ENCODE measurements at places on chromosomes 7 and 10.

DNA sequence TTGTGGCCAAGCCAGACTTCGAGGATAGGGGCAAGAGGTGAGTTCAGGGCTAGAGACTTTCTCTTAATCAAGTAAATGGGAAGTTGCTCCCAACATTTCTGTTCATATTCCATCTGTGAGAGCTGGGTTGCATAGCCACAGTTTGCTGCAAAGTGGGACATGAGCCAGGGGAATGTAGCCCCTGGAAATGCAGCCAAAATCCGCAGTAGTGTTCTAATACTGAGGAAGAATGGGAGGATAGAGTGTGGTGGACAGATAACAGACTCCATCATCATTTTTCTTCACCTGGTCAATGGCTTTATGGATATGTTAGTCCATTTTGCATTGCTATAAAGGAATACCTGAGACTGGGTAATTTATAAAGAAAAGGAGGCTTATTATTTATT, 177.7 kb downstream of the SKIDA1 start:
- DNase-seq, result no peak

DNA sequence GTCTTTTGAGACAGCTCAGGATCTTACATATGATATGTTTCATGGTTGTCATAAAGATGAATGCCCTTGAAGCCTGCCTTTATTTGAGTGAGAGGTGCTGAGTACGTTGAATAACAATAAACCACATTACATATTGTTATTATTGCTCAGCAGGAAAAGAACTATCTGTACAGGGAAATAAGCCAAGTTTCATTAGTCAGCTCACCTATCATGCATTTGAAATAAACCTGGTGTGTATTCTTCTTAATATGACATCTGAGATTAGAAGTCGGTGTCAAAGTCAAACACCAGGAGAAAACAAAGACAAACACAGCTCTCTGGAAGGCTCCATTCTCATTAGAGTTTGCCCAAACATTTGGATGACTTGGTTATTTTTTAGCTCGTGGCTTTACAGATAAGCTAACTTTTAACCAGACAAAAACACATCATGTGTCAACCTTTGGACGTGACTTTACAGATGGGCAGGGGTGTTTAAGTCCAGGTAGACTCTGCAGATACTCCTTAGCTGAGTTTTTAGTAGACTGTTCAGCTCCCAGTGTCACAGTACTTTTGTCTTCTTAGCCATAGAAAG, 71.2 kb upstream of the AOAH start:
- DNase-seq, result no peak

GRCh38 chr7:67484244-67484751, 487.7 kb downstream of the TYW1 start:
- peak; percentile 12 for DNase-seq

GRCh38 chr7:110947408-110947807, 143.5 kb upstream of the LRRN3 start:
- no peak for DNase-seq

- no peak for DNase-seq
Observed at GRCh38 chr10:31170636-31171035, 139.0 kb upstream of the ZNF438 start.

- no peak for DNase-seq
Observed at GRCh38 chr10:97774811-97775294, 3.1 kb upstream of the SFRP5 start.

- DNase-seq, result no peak
Observed at GRCh38 chr7:116261904-116262303, 51.6 kb downstream of the TES start.

- no peak for DNase-seq
Observed at GRCh38 chr7:39936761-39937160, 13.3 kb upstream of the CDK13 start.

DNA sequence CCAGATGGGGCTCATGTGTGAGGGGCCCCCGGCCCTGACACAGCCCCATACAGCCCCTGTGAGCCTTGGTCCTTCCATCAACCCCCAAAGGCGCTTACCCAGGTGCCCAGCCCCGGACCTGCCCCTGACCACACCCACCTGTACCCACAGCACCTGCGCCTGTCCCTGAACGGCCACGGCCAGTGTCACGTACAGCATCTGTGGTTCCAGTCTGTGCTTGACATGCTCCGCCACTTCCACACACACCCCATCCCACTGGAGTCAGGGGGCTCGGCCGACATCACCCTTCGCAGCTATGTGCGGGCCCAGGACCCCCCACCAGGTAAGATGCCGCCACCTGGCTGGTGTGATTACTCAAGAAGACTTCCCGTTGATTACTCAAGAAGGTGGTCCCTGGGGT, 33.5 kb downstream of the SH2B2 start:
- DNase-seq, result no peak

DNA sequence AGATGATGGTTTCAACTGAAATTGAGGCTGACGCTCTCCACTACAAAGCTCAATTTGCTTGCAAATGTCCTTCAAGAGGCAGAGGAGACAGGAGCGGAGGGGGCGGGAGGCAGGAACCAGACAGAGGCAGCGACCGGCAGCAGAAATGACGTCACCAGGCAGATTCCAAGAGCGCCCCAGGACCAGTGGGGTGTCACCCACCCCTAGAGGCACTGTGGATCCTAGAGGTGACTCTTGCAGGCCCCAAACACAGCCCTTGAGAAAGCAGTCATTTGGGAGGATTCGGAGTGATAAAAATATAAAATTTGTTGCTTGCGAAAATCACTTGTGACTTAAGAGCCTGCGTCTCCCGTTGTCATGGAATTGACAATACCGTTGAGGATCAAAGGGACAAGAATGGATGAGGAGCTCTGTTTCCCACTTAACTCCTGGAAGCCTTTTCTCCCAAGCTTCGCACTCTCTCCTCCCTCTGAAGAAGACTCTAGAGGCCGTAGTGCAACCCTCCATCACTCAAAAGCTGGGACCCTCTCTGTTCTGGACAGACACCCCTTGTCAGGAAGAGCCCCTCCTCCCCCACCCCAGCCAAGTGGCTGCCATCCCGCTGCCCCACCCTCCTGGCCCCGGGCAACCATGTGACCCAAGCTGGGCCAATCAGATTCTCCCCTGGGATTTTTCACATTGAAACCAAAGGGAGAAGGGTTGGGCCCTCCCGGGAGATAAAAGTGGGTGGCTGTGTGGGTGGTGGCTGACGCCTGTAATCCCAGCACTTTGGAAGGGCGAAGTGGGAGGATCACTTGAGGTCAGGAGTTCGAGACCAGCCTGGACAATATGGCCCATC, 16.3 kb upstream of the SLC29A4 start:
- DNase-seq, result no peak

GRCh38 chr7:148727501-148728278, 29.0 kb downstream of the CUL1 start:
- no peak for DNase-seq

- DNase-seq, result no peak
Observed at GRCh38 chr10:80313523-80313922, 24.1 kb upstream of the MAT1A start.

- no peak for DNase-seq
Observed at GRCh38 chr7:23925088-23925487, 215.1 kb downstream of the STK31 start.

All from activated naive CD4-positive, alpha-beta T cell treated with anti-CD3 and anti-CD28 coated beads, Interleukin-2, amount 50 U/mL, for 16 hours (primary cell).